Skin of body (tissue), 3 donors: ENCODE measurements at places on chromosomes 2 and 18. TPM values are rescaled to one million over a fixed set of nuclear protein-coding genes. Genes with fewer than 3 reads are reported as not detected.

Gene RAPGEF4
- 10.3 TPM for total RNA-seq

Gene HTR2B
- total RNA-seq: 0.30 TPM

Gene SIX2
- total RNA-seq: 0.39 TPM

Gene SLC66A2
- 22.7 TPM for total RNA-seq

Gene CYS1
- total RNA-seq: 1.3 TPM

Gene GAREM1
- 11.6 TPM for total RNA-seq

Gene GATA6
- total RNA-seq: 2.2 TPM

Gene SCN7A
- total RNA-seq: 18.2 TPM

Gene PRKAG3
- total RNA-seq: 2.5 TPM

Gene GDF7
- 0.89 TPM for total RNA-seq

Gene ZSCAN30
- 19.7 TPM for total RNA-seq

Gene KIF1A
- 0.89 TPM for total RNA-seq

Gene SLC14A1
- 11.9 TPM for total RNA-seq

Gene CYRIA
- 9.3 TPM for total RNA-seq

Gene IHH
- 0.10 TPM for total RNA-seq

Gene SERPINB8
- total RNA-seq: 12.4 TPM

Gene MFSD2B
- 1.7 TPM for total RNA-seq

Gene PECR
- total RNA-seq: 21.7 TPM

Gene DYTN
- not detected for total RNA-seq

Gene SPP2
- total RNA-seq: not detected

Gene ASPRV1
- total RNA-seq: 39.5 TPM

Gene TTLL4
- 20.6 TPM for total RNA-seq

Gene BBS5
- total RNA-seq: 10.6 TPM

Gene ARHGEF4
- 19.9 TPM for total RNA-seq

Gene RAX
- 0.39 TPM for total RNA-seq

Gene CAVIN2
- total RNA-seq: 23.0 TPM
